ENCODE measurements at places on chromosomes 2 and 18.

- ATAC-seq, result no peak
These were observed 187.7 kb downstream of the ZFP36L2 start for GRCh38 chr2:43038696-43039094.

DNA sequence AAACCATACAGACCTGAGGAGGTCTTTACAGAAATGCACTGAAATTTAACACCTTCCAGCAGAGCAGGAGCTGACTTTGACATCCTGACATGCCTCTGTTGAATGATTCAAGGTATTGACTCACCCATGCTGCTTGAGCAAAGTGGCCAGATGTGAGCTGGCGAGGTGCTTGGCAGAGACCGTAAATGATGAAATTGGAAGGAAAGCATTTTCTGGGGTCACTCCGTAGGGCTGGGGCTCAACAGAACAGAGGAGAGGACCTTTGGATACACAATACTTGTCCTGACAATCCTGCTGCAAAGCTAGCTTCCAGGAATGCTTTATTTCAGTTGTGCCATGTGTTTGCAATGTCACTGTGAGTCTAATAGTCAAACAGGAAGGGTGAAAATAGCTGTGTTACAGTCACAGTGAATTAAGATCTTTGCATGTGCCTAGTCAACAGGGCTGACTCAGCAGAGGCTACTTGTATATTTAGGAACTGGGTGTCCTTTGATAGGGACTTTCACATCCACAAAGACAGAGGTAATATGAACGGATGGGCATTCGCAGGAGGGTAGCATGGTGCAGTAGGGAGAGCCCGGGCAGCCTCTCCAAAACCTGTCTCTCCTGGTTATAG is 31.6 kb upstream of the NCK2 start:
- ATAC-seq, result peak; percentile 80

- peak; percentile 61 for ATAC-seq
These were observed 5.8 kb upstream of the RNU4ATAC start for GRCh38 chr2:121524685-121525425.

GRCh38 chr2:79041032-79041448 is 15.5 kb downstream of the REG3G start:
- no peak for ATAC-seq

- no peak for ATAC-seq
These were observed 8.1 kb downstream of the KYNU start for GRCh38 chr2:142885543-142885942.

DNA sequence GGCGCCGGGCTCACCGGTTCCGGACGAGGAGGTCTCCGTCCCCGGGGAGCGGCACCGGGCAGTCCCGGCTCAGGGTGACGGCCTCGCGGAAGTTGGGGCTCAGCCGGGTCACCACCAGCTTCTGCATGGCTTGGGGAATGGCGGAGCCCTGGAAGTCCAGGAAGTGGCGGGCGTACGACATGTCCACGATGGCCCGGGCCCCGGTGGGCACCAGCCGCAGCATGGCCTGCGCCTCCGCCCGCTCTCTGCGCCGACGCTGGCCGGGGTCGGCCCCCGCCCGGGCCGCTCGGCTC is 157 bp downstream of the PTGR3 start:
- peak; percentile 3 for ATAC-seq

DNA sequence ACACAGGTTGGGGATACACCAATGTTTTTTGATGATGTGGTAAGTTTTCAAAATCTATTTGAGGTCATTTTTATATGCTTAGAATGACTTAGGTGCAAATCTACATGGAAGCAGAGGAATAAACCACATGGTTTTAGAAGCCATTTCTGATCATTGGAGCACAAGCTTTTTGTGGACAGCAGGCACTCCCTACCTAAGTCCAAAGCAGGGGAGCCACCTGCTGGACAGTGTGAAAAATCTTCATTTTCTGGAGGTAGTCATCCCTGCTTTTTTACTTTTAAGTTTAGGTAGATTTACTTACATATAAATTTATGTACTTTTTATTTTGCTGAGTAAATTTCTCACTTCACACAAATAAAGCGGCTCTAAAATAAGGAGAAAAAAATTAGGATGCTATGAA is 323.2 kb downstream of the PLCL1 start:
- peak; percentile 57 for ATAC-seq

GRCh38 chr18:49856496-49856895 is 43.2 kb upstream of the ACAA2 start:
- ATAC-seq, result no peak

- ATAC-seq, result no peak
These were observed 1094.1 kb downstream of the TDRD15 start for GRCh38 chr2:22217881-22218280.

DNA sequence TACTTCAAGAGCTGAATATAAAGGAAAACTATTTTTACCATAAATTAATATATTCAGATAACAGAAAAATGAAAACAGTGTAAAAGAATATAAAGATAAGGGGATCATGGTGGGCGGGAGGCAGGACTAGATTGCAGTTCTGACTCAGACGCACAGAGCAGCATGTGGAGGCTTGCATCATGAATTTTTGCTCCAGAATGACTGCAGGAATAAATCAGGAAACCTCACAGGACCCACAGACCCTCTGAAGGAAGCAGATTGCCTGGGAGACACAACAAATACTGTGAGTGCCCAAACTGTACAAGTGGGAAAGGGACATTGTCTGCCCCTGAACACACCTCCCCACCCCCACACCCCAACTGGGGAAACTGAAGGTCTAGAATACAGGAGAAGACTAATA is 19.2 kb upstream of the SIGLEC15 start:
- no peak for ATAC-seq

- ATAC-seq, result no peak
These were observed 10.6 kb upstream of the ATG16L1 start for GRCh38 chr2:233240897-233241296.

- ATAC-seq, result peak; percentile 47
These were observed 56.1 kb downstream of the OSBPL6 start for GRCh38 chr2:178250429-178250828.

GRCh38 chr2:10028988-10029874 is 14.1 kb upstream of the KLF11 start:
- ATAC-seq, result peak; percentile 80

- ATAC-seq, result peak; percentile 93
These were observed at the start of gene SLC40A1 for GRCh38 chr2:189580658-189581353. SLC40A1 (minus strand) TSS chr2:189580786; CDS start chr2:189580460, 326 bp downstream.

- no peak for ATAC-seq
These were observed 370.8 kb downstream of the LNPK start for GRCh38 chr2:175631245-175631623.

DNA sequence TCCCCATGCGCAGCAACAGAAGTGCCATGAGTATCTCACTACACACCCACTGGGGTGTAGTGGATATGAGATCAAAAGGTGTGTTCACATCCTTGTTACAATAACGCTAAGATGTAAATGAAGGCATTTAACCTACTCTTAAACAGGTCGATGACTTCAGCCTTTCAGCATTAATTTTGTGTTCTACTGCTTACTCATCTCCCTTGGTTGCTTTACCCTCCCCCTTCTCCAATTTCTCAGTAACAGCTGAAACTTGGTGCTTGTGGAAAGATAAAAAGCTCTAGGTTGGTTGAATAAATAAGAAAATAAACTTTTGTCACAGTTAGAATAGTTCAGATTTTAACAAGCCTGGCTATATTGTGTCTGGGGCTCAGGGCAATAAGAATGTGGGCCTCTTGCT is 147.5 kb upstream of the SESTD1 start:
- no peak for ATAC-seq

DNA sequence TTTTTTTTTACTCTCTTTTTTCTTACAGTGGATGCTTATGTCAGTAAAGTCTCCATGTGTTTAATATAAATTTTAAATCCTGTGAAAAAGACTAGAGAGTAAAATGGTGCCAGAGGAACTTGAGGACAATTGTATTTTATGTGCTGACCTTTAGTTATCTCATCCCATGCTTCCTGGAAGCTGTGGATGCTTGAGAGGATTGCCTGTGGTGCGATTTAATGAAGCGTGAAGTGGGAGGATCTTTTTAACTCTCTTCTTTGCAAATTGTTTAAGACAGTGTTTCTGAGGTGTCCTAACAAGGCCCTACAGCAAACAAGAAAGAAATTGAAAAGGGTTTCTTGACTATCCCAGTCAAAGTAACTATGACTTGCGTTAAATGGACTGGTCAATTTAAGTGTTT is 84.2 kb downstream of the DTNA start:
- ATAC-seq, result no peak

GRCh38 chr18:24140697-24141096 is 1.8 kb downstream of the CABYR start:
- ATAC-seq, result no peak

DNA sequence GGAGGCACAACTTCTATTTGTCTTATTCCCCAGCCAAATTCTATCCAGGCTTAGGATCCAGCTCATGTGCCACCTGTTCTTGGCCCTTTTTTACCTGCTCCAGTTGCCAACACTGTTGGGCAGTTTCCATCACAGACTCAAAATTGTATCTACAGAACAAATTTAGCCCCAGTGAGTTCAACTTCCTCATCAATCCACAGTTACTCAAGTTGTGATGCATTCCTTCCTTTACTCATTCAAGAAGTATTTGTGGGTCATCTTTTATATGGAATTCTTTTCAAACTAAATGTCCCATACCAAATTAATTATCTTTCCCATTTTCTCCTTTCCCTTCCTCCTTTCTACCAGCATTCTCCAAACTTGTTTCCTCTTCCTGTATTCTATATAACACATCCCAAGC is 12.7 kb upstream of the DDX18 start:
- ATAC-seq, result no peak

- ATAC-seq, result no peak
These were observed 164.5 kb upstream of the GLI2 start for GRCh38 chr2:120571015-120571728.

DNA sequence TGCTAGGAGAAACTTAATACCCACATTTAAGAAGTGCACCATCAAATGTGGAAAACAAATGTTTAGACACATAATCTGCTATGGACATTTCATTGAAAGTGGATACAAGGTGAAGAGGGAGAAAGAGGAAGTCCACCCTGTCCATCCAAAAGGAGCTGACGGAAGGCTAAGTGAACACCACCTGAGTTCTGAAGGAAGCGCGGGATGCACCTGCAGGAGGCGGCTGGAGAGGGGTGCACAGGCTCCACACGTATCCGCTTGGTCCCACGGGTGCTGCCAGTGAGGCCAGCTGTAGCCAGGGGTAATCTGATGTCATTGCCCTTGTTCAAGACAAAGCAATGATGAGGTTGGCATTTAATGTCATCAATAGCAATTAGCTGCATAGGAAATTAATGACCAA is 75.9 kb upstream of the TMEM18 start:
- ATAC-seq, result no peak

DNA sequence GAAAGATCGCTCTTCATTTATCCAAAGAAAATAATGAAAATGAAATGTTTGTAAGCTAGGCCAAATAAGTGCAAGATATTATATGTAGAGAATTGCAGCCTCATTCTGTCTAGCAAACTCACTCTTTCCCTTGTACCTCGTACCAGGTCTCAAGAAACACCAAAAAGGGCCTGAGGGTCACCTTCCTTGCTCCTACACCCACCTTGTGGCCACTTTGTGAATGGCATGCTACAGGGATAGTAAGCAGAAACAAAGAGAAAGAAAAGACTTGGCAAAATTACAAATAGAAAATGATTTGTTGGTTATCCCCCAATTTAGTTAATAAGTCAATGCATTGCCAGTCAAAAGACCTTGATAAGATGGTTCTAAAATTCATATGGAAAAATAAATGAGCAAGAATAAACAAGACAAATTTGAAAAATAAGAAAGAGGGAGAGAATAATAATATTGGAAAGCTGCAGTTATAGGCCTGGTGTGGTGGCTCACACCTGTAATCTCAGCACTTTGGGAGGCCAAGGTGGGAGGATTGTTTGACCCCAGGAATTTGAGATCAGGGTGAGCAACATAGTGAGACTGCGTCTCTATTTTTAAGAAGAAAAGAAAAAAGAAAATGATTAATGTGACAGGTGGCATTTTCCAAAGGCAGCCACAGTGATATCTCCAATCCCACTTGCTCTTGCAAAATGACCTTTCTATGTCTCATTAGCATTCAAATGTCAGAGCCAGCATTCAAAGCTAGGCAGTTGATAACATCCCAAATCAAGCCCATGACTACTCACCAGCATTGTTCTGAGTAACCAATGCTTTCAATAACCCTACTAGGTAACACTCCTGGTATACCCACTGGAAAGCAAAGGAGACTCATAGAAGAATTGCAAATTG is 38.8 kb upstream of the BMP10 start:
- peak; percentile 59 for ATAC-seq

GRCh38 chr2:168727904-168728470 is 74.5 kb upstream of the NOSTRIN start:
- no peak for ATAC-seq

GRCh38 chr2:172919732-172920131 is 155.9 kb upstream of the MAP3K20 start:
- ATAC-seq, result no peak

- no peak for ATAC-seq
These were observed 460.2 kb downstream of the LRATD1 start for GRCh38 chr2:15092691-15093090.

DNA sequence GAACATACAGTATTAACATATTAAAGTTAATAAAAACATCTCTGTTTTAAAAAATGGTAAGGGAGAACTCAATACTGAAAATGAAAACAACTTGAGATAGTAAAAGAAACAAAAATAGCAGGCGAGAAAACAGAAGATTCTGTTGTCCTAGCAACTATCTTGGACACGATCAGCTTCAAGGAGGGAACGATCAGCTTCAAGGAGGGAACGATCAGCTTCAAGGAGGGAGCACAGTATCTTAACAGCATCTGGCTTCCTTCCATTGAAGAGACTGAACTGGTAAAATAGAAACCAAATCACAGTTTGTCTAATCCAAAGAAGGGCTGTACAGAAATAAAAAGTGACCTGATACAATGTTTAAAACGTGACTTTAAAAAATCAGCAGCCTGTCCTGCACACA is 51.8 kb downstream of the NDUFA10 start:
- no peak for ATAC-seq

- ATAC-seq, result no peak
These were observed 754.5 kb upstream of the FAM98A start for GRCh38 chr2:34353509-34354113.

DNA sequence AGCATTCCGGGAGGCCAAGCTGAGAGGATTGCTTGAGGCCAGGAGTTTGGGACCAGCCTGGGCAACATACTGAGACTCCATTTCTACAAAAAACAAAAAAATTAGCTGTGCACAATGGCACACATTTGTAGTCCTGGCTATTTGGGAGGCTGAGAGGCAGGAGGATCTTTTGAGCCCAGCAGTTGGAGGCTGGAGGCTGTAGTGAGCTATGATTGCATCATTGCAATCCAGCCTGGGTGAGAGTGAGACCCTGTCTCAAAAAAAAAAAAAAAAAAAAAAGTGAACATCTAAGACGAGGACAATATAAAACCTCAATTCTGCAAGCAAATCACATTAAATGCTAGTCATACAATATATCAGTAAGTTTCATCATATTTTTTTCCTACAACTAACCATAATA is 2.8 kb upstream of the HAT1 start:
- no peak for ATAC-seq

DNA sequence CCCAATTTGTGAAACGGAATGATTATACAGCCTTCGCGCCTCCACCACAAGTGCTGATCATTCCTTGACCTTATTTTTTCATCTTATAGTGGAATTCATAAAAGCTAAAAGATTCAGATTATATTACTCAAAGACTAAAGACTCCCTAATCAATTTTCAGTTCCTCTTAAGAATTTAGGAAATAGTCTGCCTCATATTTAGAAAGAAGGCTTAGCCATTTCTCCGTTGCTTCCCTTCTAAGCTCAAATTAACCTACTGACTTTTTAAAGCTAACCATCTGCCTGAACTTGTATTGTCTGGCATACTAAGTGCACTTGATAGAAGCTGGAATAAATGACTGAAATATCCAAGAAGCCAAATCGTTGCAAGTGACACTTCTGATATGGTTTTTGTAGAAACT is 44.7 kb downstream of the HNRNPLL start:
- no peak for ATAC-seq

Data from esophagus mucosa (tissue), 1 donor.